ENCODE measurements at places on chromosomes 2 and 18. TPM values are rescaled to one million over a fixed set of nuclear protein-coding genes. Genes with fewer than 3 reads are reported as not detected.
A peak's percentile ranks its signal among the peaks of the same experiment; 100 is the strongest.

- H3K4me1 ChIP-seq = no peaks in the 10 kb centered on the region
- DNase-seq = no peak
- no peaks in the 10 kb centered on the region for H3K36me3 ChIP-seq
- H3K4me3 ChIP-seq = no peak overlapping the region
- no peak overlapping the region for H3K27ac ChIP-seq
- H3K27me3 ChIP-seq = peaks cover 19% of the 10 kb centered on the region
Observed at GRCh38 chr18:59062643-59063006, 77.1 kb upstream of the SEC11C start.

Gene MAP3K19
- total RNA-seq = not detected

GRCh38 chr2:18837240-18837639, 247.9 kb upstream of the NT5C1B start:
- H3K36me3 ChIP-seq = no peaks in the 10 kb centered on the region
- no peaks in the 10 kb centered on the region for H3K27me3 ChIP-seq
- DNase-seq = no peak

DNA sequence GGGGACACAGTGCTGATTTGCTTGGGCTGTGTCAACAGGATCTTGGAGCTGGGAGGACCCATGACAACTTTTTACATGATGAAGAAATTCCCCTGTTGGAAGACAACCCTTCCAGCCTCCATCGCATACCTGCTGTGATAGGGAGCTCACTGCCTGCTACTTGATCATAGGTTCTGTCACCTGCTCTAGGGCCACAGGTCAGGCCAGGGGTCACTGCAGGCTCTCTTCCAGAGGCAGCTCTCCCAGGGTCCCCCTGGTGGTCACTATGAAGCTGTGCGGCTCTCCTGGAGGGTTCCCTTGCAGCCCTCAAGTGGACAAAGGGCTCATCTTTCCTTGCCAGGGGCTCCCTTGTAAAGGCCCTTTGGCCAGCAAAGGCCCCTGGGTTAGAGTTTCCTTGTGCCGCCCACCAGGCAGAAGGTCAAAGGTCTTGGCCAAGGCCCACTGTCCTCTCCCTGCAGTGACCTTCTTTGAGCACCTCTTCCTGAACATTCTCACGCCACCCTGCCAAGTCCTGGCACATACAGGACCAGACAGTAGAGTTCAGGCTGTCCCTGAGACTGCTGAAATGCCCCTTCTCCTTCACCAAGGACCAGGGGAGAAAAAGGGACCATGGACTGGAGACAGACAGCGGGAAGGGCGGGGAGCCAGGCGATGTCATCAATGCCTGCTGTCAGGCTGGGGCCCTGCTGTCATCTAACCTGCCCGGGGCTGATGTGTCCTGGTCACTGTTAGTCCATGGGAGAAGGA, 345.1 kb downstream of the DYSF start:
- H3K4me3 ChIP-seq = no peak overlapping the region
- H3K27me3 ChIP-seq = peaks cover 2% of the 10 kb centered on the region
- H3K36me3 ChIP-seq = no peaks in the 10 kb centered on the region
- DNase-seq = peak; percentile 26

Gene RTP5
- 0.22 TPM for total RNA-seq

DNA sequence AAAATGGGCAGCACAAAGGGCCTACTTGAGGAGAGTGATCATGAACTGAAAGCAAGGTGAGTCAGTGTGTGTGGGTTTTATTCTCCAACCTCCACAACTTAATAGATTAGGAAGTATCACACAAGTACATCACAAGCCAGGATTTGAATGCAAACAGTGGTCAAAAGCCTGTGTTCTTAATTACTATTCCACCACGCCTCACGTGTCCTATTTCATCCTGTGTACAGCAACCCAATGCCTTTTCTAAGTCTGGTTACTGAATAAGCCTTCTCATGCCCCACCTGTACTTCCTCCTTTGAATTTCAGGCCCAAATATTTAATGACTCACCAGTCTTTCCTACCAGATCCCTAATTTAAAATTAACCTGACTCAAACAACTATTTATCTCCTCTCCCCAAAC, 755.7 kb upstream of the SLC8A1 start:
- no peaks in the 10 kb centered on the region for H3K4me1 ChIP-seq
- no peaks in the 10 kb centered on the region for H3K36me3 ChIP-seq
- no peak overlapping the region for H3K4me3 ChIP-seq
- no peaks in the 10 kb centered on the region for H3K27me3 ChIP-seq
- DNase-seq = no peak

GRCh38 chr18:54203914-54204313, 20.6 kb downstream of the MBD2 start:
- no peak overlapping the region for H3K27ac ChIP-seq
- no peak overlapping the region for H3K4me3 ChIP-seq
- no peaks in the 10 kb centered on the region for H3K27me3 ChIP-seq
- H3K36me3 ChIP-seq = peaks cover 38% of the 10 kb centered on the region

Gene RAD51AP2
- total RNA-seq = not detected

- no peaks in the 10 kb centered on the region for H3K36me3 ChIP-seq
- H3K27ac ChIP-seq = no peak overlapping the region
- peaks cover 4% of the 10 kb centered on the region for H3K27me3 ChIP-seq
- DNase-seq = no peak
- peaks cover 9% of the 10 kb centered on the region for H3K4me1 ChIP-seq
Observed at GRCh38 chr2:12335131-12335530, 381.6 kb upstream of the TRIB2 start.

DNA sequence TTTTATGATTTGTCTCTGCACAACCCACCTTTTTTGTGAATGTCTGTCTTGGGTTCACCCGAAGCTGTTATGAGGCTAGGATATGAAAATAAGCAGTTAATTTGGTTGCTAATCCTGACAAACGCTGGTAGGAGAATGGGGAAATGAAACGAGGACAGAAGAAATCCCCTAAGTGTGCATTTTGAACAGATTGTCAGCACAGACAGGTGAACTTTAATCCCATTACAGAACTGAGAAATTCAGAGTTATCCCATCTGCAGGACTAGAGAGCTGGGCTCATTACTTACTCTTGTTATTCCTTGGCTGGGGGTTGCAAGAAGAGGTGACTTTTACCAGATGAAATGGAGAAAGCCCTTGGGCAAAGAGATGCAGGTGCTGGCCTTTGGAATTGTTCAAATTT, 123.3 kb upstream of the NYAP2 start:
- no peak for DNase-seq
- no peaks in the 10 kb centered on the region for H3K36me3 ChIP-seq
- H3K4me3 ChIP-seq = no peak overlapping the region
- H3K4me1 ChIP-seq = no peaks in the 10 kb centered on the region
- H3K27me3 ChIP-seq = no peaks in the 10 kb centered on the region
- H3K27ac ChIP-seq = no peak overlapping the region

DNA sequence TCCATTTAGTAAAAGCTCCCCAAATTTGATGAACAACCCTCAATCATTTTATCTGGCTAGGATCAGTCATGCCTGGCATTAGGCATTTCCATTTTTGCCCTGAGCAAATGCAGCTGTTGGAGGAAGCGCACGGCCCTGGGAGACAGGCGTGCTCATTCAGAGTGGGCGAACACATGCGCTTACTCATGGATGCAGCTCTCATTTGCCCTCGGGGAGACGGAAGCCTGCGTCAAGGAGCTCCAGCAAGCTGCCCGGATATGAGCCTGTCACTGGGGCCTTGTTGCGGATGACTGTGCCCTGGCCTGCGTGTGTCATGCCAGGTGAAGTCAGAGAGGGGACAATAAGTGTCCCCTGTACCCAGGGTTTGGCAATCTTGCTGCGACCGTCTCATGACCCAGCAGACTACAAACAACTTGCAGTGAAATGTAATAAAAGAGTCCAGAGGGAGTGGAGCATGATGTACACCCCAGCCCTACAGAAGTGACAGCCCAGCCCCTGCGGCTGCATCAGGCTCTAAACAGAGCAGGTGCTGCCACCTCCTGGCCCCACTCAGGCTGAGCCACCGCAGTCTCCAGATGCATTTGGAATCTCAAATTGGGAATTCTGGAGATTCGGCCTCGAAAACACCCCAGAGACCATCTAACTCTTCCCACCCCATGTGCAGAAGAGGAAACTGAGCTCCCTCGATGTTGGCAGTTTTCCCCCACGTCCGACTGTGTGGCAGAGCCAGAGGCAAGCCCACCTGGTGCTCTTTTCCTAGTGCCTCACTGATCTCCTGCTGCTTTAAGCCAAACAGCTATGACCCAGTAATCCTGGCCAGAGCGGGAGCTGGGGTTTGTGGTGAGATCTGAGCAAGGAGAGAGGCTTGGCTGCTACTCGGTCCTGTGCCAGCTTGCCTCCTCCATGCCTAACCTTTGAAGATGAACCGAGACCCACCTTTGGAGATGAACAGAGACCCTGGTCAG, 105.0 kb upstream of the ALK start:
- no peak overlapping the region for H3K27ac ChIP-seq
- H3K27me3 ChIP-seq = peaks cover 4% of the 10 kb centered on the region
- H3K4me1 ChIP-seq = no peaks in the 10 kb centered on the region
- no peaks in the 10 kb centered on the region for H3K36me3 ChIP-seq

DNA sequence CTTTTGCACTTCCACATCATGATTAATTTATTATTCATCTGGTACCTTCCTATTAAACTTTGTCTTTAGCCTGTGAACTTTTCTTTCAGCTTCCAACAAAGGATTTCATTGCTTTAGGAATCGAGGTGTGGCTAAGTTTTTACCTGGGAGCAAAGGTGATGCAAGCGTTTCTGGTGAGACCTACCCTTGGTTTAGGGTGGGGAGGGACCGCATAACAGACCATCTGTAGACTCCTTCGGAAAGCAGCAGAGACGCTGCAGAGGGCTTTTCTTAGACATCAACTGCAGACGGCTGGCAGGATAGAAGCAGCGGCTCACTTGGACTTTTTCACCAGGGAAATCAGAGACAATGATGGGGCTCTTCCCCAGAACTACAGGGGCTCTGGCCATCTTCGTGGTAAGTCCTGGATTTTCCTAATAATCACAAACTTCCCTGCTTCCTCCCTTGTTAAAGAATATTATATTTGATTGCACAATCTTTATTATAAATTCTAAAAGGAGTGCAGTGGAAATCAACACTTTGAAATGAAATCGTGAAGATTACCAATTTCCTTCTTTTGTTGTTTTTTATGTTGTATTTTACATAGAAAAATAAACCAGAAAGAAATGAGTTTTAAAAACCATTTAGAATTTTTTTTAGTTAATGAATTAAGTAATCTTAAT, at the start of gene DSG3:
Gene DSG3 (plus strand): TSS at position 212 of the 662 bp plus-strand sequence. CDS start 137 bp downstream, at position 349.
- no peaks in the 10 kb centered on the region for H3K36me3 ChIP-seq
- no peaks in the 10 kb centered on the region for H3K4me1 ChIP-seq
- H3K4me3 ChIP-seq = no peak within 1 kb of the TSS
- no peaks in the 10 kb centered on the region for H3K27me3 ChIP-seq

Gene ABCG5
- total RNA-seq = not detected

GRCh38 chr2:186919296-186919695, 70.3 kb upstream of the ZSWIM2 start:
- DNase-seq = no peak
- H3K4me3 ChIP-seq = no peak overlapping the region
- H3K36me3 ChIP-seq = no peaks in the 10 kb centered on the region
- H3K27me3 ChIP-seq = no peaks in the 10 kb centered on the region
- no peaks in the 10 kb centered on the region for H3K4me1 ChIP-seq

- no peak overlapping the region for H3K4me3 ChIP-seq
- no peak overlapping the region for H3K27ac ChIP-seq
- peaks cover 7% of the 10 kb centered on the region for H3K27me3 ChIP-seq
- DNase-seq = no peak
Observed at GRCh38 chr2:119647440-119648169, 31.4 kb upstream of the TMEM177 start.

GRCh38 chr2:137210039-137210438, 444.7 kb downstream of the THSD7B start:
- no peaks in the 10 kb centered on the region for H3K36me3 ChIP-seq
- H3K4me1 ChIP-seq = no peaks in the 10 kb centered on the region
- no peak overlapping the region for H3K4me3 ChIP-seq
- DNase-seq = no peak
- H3K27ac ChIP-seq = no peak overlapping the region
- no peaks in the 10 kb centered on the region for H3K27me3 ChIP-seq

DNA sequence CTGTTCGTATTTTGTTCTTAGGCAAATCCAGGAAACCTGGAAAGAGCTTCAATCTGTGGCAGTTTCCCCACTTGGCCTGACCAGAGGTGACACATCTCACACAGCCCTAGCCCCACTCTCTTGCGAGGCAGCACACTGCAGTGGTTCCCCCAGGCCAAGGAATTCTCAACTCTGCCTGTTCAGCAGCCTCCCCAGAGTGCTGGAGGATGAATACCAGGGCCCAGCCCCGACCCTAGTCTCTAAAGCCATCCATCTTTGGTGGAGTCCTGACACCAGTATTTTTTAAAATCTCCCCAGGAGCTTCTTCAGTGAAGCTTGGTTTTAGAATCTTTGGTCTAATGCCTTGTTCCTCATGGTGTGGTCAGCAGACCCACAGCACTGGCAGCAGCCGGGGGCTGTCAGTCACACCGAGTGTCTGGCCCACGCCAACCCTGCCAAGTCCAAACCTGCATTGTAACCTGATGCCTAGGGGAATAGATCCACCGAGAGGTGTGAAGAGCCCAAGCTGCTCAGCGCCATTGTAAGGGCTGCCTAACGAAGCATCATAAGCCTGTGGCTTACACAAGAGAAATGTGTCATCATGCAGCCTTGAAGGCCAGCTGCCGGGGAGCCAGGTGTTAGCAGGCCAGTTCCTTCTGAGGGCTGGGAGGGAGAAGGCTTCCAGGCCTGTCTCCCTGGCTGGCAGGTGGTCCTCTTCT, 428.7 kb upstream of the ID2 start:
- peak; percentile 13 for DNase-seq
- peaks cover 17% of the 10 kb centered on the region for H3K4me1 ChIP-seq
- peaks cover 5% of the 10 kb centered on the region for H3K36me3 ChIP-seq

- H3K36me3 ChIP-seq = peaks cover 18% of the 10 kb centered on the region
- H3K4me3 ChIP-seq = no peak overlapping the region
- peak overlapping the region; percentile 75 for H3K27ac ChIP-seq
- no peaks in the 10 kb centered on the region for H3K27me3 ChIP-seq
- no peak for DNase-seq
- peaks cover 47% of the 10 kb centered on the region for H3K4me1 ChIP-seq
Observed at GRCh38 chr2:47072018-47072691, 83.0 kb downstream of the STPG4 start.

Data from activated CD8-positive, alpha-beta T cell treated with anti-CD3 and anti-CD28 coated beads for 36 hours (primary cell).